ENCODE measurements at places on chromosomes 11 and 22.

GRCh38 chr11:132231656-132232347, 861.4 kb downstream of the NTM start:
- DNase-seq, result no peak

DNA sequence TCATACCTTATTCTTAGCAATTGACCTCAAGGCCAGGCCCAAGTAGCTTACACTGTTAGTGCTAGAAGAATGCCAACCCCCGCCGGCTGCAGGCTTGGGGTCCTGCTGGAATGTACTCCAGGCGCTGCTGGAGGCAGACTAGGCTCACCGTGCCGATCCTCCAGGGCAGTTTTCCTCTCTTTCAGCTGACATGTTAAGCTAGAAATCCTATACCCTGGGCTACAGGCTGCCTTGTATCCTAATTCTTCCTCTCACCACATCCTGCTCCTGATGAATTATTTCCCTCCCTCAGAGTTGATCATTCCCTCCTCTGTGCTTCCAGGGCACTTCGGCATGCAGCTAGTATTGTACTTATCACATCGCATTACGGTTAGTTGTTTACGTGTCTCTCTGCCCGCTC, 3.4 kb downstream of the SPTBN2 start:
- DNase-seq, result no peak

DNA sequence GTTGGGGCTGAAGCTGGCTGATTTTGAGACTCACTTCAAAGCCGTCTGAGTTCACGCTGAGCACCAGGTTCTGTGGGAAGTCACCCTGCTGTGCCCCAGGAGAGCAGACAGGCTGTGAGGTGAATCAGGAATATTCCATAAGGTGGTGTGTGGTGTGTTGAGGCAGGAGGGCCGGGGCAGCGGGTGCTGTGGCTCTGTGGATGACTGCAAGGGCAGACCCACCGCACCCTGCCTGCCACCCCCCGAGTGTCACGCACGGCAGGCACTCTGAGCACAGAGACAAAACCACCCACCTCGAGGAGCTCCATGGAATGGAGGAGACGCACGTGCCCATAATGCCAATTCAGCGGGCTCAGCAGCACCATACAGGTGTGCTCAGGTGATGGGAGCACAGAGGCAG, 147.8 kb downstream of the PKNOX2 start:
- DNase-seq, result no peak

DNA sequence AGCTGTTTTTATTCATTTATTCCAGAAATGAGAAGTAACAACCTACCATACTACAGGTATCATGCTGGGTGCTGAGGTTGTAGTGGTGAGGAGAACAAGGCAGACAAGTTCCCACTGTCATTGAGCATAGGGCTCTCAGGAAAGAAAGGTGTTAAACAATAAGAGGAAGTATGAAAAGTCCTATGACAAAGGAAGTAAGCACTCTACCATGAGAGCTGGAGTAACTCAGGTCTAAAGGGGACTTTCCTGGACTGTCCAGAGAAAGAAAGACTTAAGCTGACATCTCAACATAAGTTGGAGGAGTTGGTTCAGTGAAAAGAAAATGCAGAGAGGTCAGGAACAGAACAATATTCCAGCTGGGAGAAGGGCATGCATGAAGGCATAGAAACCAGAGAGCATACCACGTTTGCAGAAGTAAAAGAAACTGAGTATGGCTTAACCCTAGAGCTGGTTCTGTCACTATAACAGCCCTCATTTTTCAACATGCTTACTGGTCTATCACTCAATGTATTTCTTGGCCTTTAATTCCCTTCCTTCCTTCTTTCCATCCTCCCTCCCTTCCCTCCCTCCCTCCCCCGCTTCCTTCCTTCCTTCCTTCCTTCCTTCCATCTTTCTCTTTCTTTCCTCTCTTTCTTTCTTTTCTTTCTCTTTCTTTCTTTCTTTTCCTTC, 137.8 kb upstream of the BDNF start:
- no peak for DNase-seq

GRCh38 chr11:121936781-121937447, 179.1 kb downstream of the BLID start:
- no peak for DNase-seq

DNA sequence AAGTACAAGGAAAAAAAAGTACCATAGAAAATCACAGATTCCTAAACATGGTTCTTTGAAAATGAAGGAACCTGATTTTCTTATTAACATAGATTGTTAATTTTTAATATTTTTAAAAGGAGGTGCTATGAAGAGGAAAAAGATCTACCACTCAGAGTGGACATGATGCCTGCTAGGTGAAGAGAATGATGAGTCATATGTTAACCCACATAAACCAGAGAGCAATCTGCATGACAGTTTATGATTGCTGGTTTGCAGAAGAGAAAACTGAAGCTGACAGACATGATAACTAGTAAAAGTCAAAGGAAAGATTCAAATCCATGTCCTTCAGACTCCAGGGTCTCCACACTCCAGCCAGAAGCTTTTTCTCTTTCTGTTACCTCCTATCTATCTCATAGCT, 1231.7 kb downstream of the LRRC4C start:
- no peak for DNase-seq

GRCh38 chr11:32113200-32113919, 22.5 kb downstream of the RCN1 start:
- no peak for DNase-seq

DNA sequence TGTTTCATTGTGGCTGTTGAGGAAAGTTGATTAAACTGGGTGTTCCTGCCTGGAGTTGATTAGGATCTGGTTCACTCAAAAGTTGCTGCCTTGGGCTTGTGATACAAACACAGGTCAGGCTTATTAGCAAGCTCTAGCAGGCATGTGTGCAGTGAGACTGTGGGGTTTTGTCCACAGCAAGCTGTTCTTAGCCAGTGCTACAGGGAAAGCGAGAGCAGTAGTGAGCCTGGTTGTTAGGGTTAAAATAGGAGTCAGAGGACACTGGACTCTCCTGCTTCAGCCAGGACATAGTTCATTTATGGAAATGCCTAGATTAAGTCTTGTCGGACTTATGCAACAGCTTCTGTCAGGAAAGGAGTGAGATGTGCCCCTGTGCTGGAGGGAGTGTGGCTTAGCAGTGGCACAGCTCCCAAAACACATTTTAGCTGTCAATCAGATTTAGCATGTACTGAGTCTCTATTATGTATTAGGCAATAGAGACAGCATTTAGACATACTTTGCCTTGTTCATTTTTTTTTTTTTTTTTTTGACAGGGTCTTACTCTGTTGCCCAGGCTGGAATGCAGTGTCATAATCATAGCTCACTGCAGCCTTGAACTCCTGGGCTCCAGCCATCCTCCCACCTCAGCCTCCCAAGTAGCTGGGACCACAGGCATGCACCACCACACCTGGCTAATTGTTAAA, 8.7 kb downstream of the SNRPD3 start:
- no peak for DNase-seq

- no peak for DNase-seq
Measured at GRCh38 chr11:22177186-22177585, 15.7 kb upstream of the ANO5 start.

Data from CD4-positive, alpha-beta T cell treated with Interleukin-6 for 4 hours (primary cell).